AG04450 (cell line): ENCODE measurements at places on chromosomes 1 and 21.
A peak's percentile ranks its signal among the peaks of the same experiment; 100 is the strongest.

- no peak for DNase-seq
Measured at GRCh38 chr1:206668351-206668750, 16.4 kb upstream of the MAPKAPK2 start.

- no peak for DNase-seq
Measured at GRCh38 chr1:24919791-24920532, 10.1 kb downstream of the RUNX3 start.

GRCh38 chr1:210523830-210524229 lies 195.1 kb downstream of the HHAT start:
- no peak for DNase-seq

GRCh38 chr1:231526536-231526935 lies 1.9 kb upstream of the TSNAX start:
- no peak for DNase-seq

DNA sequence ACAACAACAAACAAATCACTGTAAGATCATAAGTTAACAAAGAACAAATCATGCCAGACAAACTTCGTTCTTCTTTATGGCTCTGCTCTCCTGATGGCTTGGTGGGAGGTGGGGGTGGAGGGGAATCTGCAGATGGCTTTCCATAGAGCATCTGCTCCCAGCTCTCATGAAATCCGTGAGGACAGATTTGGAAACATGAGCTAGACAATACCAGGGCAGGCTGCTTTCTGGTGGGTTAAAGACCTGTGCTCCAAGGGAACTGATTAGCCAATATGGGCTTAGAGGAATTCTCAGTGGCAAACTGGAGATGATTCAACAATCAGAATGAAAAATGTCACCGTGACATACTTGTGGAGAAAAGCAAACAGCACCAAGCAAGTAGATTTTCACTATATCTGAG lies 69.4 kb upstream of the TLR5 start:
- DNase-seq = no peak

GRCh38 chr1:234546890-234547788 lies 62.8 kb downstream of the IRF2BP2 start:
- DNase-seq = no peak

GRCh38 chr21:39265603-39266002 lies 47.8 kb downstream of the BRWD1 start:
- DNase-seq = no peak

DNA sequence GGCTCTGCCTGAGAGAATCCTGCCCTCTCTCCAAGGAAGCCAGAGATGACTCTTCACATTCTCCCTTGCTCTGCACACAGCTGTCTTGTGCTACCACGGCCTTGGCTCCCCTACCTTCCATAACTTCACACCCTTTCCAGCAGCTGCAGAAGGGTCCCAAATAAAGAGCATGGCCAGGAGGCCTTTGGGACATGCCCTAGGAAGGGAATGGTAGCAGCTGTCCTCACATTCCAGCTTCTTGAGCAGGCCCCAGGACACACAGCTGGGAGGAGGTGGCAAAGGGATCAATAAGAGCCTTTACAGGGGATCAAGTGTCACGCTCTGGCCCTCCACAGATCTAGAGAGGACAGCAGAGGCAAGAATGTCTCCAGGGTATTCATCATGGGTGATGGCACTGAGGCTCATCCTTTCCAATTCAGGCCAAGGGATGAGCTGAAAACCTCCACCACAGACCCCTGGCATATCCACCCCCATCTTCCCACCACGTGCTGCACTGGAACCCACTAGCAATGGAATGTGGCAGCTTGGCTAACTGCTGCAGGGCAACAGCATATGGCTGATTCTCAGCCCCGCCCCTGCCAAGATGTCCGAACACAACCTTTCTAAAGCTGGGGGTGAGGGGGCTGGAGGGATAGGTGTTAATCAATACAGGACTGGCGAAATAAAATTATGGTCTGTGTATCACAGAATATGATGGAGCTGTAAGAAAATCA lies 17.8 kb upstream of the RAB29 start:
- DNase-seq = no peak

DNA sequence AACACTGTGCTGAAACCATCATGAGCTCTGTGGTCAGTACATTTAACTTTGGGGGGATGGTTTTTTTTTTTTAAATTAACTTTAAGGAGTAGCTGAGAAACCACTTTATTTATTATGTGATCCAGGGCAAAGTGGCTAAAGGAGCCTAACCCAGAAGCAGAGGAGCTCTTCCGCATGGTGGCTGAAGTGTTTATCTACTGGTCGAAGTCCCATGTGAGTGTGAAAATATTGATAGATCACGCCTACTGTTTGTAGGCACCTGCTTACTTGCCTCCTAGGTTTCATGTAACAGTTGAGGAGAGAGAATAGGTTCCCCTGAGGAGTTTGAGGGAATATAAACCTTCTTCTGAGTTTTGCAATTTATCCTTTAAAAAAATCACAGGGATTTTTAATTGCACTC lies 181.4 kb downstream of the ZP4 start:
- DNase-seq = no peak

GRCh38 chr1:193144999-193145398 lies 23.2 kb downstream of the CDC73 start:
- DNase-seq = no peak

DNA sequence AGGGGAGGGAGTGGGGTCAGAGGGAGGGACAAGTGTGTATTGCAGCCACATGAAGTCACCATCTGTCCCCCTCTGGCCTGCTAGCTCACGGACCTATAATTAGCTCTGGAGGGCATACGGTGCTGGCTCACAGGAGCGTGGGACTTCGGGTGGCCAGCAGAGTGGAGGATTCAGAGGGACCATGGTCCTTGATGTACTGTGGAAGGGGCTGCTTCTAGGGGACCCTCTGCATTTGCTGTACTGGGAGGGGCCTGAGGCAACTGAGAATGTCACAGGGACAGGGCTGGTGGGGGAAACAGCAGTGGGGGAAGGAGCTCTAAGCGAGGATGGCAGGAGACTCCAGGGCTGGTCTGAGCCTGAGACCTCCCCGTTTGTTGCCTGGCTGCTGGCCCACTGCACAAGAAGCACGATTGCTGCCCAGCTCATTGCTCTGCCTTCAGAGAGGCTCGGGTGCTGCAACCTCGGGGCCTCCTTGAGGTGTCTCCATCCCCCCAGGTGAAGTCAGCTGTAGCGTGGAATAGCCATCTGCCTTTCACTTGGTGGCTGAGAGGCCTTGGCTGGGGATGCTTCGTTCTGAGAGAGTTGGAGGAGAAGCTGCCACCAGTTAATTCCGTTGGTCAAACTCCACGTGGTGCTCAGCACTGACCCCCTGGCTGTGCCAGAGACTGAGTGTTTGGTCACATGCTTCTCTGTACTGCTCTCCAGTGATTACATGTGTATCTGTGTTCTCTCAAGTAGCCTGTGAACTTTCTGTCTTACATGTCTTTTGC lies 2.7 kb downstream of the PPFIA4 start:
- no peak for DNase-seq

DNA sequence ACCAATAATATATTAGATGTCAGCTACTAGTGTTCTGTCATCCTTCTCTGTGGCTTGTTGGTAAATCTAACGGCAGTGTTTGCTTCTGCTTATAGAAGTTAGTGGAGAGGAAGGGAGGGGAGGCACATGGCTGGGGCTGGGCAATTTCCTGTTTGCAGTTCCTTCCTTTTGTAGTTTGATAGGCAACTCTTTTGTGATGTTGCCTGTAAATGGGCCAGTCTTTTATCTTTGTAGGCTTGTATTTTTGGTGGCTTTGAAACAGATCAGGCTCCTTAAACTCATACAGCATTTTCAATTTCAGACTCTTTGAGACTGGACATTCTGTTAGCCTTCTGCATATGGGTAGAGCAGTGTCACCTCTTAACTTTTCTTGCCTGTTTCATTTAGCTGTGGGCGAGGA lies 48.1 kb downstream of the CDC14A start:
- DNase-seq = no peak

DNA sequence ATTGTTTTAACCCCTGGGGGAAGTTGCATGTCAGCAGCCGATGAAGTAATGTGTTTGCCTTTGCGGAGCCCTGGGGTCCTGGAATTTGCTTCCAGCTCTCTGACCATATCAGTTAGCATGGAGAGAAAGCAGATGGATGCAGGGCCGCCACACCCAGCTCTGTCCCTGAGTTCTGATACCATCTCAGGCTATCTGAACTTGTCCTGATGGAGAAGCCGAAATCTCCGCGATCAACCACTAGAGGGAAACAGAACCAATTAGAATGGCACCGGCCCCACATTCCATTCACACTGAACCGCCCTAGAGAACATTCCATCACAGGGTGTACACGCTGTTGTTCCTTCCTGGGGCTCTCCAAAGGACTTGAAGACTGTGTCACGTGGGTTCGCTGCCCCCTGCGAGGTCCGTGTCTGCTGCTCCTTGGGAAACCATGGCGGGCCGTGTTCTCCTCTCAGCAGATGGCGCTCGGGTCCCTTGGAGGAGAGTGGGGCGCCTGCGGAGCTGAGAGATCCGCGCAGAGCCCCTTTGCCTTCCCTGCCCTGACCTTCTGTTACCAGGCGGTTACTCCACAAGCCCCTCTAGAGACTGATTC lies 75.4 kb downstream of the ABCA4 start:
- DNase-seq = peak; percentile 83

DNA sequence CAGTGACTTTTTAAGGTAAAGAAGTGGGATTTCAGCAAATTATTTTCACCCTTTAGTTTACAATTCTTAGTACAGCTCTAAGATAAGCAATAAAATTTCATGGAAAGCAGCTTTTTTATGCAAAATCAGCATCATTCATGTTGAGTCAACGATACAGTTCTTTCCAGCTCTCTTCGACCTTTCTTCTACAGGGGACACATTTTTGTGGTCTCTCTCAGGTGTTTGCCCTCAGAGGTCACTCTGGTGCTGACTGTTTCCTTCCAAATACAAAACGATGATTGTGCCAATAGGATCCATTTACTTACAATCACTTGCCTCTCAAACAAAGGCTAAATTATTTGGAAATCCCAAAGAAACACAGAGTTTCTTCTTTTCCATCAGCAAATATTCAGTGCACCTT lies 51.0 kb downstream of the PSMG1 start:
- no peak for DNase-seq

DNA sequence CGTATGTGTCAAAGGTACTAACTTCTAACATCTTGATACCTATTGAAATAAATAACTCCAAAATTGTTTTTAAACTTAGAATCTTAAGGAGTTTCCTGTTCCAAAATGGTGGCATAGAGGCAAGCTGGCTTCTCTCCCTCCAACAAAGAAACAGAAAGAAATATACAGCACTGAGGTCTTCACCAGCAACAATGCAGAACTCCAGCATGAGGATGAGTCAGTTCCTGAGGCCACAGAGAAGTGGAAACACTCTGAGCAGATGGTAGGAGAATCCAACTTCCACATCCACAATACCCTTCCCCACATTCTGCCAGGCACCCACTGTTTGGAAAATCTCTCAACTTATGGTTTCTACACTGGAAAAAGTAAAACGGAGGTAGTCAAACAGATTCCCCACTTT lies 12.2 kb upstream of the PPIH start:
- no peak for DNase-seq

- no peak for DNase-seq
Measured at GRCh38 chr1:55931081-55931940, 648.1 kb downstream of the PLPP3 start.

DNA sequence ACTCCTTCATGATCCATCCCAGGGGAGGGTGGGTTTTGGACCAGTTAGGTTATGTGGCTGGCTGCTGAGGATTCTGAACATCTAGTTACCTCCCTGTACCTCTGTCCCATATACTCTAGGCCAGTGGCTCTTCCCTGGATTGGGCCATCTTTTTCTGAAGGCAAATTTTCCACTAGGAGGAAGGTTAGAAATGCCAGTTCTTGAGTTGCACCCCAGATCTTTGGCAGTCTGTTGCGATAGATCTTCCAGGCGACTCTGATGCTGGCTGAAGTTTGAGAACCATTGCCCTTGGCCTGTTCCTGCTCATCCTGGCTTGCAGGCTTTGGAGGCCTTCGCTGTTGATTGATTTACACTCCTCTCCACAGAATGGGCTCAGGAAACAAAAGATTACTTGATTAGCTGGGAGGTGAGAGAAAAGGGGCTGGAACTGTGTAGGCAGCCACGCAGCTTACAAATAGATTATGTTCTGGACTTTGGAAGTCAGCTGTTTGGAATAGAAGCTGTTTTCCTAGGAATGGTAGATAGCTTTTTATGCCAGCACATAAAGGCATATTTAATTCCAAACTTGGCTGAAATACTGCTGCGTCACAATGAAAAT lies 110.1 kb downstream of the MRPS6 start:
- no peak for DNase-seq

GRCh38 chr1:85473390-85473789 lies 8.4 kb upstream of the DDAH1 start:
- no peak for DNase-seq

DNA sequence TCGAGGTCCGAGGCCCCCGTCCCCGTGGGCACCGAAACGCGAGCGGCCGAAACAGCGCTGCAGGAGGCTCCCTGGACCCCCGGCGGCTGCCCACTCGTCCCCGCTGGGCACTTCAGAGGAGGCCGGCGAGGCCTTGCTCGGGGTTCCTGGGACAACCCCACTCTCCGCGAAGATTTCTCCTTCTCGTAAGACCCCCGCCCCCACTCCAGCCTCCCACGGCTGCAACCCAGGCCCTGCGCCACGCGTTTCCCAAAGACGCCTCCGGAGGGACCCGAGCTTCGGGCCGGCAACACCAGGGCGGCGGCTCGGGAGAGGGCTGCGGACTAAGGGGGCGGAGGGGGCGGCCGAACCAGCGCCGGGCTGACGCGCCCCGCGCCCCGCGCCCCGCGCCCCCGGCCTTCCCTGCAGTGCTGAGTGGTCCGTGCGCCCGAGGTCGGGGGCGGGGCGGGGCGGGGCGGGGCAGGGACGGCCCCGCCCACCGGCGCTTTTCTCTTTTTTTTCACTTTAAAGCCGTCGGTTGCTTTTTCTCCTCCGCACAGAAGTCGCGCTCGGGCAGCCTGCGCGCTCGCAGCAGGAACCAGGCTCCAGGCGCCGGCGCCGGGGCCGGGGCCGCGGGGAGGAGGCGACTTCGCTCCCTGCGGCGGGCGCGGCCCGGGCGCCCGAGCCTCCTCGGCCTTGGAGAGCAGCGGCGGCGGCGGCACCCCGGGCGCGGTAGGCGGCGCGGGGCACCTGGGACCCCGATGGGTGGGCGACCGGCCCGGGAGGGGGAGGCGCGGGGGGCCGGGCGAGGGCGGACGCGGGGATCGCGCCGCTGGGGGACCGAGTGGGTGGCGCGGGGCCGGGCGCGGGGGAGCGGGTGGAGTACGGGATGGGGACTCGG lies at the start of gene SPSB1:
Gene SPSB1, plus strand, starts transcription at position 534 of the 880 bp plus-strand sequence. CDS start 62,998 bp downstream, outside the sequence.
- DNase-seq = no peak
